Activated CD4-positive, alpha-beta memory T cell treated with anti-CD3 and anti-CD28 coated beads, Interleukin-2, amount 10 ng/mL, durations not matched to agents 7 days and 5 days (primary cell): ENCODE measurements at places on chromosomes 11 and 22. TPM values are rescaled to one million over a fixed set of nuclear protein-coding genes. Genes with fewer than 3 reads are reported as not detected.

LUZP2 gene
- total RNA-seq, result not detected

KDM4E gene
- not detected for total RNA-seq

C22orf15 gene
- 1.1 TPM for total RNA-seq

IL10RA gene
- 291 TPM for total RNA-seq

FREY1 gene
- total RNA-seq, result 2.3 TPM

TLCD5 gene
- total RNA-seq, result 1.2 TPM

JAML gene
- total RNA-seq, result 102 TPM

HORMAD2 gene
- total RNA-seq, result 0.23 TPM

KCNK4 gene
- total RNA-seq, result not detected

NAALAD2 gene
- total RNA-seq, result not detected

MOGAT2 gene
- total RNA-seq, result not detected

PHLDB1 gene
- 0.53 TPM for total RNA-seq

KIRREL3 gene
- not detected for total RNA-seq

LINC01488 gene
- total RNA-seq, result not detected

MIAT gene
- total RNA-seq, result 185 TPM

TCN2 gene
- 1.7 TPM for total RNA-seq

INS gene
- total RNA-seq, result not detected

NRGN gene
- 8.4 TPM for total RNA-seq

TPP1 gene
- total RNA-seq, result 130 TPM

BIK gene
- total RNA-seq, result 2.6 TPM

DEUP1 gene
- not detected for total RNA-seq

OR10D3 gene
- total RNA-seq, result not detected

P2RY2 gene
- total RNA-seq, result not detected

POU2AF2 gene
- not detected for total RNA-seq

GVQW3 gene
- 3.7 TPM for total RNA-seq

SOX10 gene
- not detected for total RNA-seq

ART1 gene
- total RNA-seq, result not detected

MAML2 gene
- 19.3 TPM for total RNA-seq

MARK2 gene
- 54.2 TPM for total RNA-seq

DDTL gene
- 2.2 TPM for total RNA-seq

SLN gene
- total RNA-seq, result not detected

MS4A15 gene
- not detected for total RNA-seq

MAP6 gene
- total RNA-seq, result 1.6 TPM

HINFP gene
- total RNA-seq, result 36.6 TPM
